ENCODE measurements at places on chromosomes 3 and 15.

DNA sequence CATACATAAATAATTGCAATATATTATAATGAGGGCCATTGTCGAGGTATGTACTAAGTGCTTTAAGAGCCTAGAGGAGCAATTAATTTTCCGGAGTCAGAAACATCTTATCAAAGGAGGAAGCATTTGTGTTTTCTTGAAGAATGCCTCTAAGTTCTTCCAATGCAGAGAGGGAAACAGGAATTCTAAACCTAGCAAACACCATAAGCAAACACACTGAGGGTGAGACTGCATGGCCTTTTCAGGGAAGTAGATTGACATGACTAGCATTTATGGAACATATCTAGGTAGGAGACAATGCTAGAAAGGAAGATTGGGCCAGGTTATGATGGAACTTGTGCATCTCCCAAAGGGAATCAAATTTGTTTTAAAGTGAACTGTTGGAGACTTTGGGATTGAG is 7.2 kb upstream of the PLCL2 start:
- DNase-seq = no peak

DNA sequence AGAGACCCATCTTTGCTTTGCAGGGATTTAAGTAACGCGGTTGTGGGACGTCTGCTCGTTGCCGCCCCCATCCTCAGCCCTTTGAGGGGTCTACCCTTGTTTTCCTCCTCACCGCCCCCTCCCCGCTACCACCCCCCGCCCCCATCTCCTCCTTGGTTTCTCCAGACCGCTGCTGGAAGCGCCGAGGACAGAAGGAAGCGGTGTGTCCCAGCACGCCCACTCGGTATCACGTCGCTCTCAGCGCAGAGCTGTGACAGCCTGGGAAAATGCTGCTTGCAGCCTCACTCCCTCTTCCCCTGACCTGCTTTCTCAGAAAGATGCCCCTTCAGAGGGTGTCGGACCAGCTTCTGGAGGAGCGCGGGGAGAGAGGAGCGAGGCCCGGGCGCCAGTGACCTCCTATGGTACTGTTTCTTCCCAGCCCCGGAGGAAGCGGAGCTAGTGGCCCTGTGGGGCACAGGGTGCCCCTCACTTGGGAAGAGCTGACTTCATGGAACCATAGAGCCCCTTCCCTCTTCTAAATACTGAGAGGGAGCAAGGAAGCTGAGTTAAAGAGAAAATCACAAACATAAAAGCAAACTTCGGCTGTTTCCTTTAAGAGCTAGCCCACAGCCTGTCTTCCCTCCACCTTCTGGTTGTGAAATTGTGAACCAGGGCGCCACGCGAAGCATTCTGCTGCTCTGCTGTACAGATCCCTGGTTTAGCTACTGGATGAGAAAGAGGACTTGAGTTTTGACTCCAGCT is 698 bp downstream of the IL1RAP start:
- DNase-seq = no peak

DNA sequence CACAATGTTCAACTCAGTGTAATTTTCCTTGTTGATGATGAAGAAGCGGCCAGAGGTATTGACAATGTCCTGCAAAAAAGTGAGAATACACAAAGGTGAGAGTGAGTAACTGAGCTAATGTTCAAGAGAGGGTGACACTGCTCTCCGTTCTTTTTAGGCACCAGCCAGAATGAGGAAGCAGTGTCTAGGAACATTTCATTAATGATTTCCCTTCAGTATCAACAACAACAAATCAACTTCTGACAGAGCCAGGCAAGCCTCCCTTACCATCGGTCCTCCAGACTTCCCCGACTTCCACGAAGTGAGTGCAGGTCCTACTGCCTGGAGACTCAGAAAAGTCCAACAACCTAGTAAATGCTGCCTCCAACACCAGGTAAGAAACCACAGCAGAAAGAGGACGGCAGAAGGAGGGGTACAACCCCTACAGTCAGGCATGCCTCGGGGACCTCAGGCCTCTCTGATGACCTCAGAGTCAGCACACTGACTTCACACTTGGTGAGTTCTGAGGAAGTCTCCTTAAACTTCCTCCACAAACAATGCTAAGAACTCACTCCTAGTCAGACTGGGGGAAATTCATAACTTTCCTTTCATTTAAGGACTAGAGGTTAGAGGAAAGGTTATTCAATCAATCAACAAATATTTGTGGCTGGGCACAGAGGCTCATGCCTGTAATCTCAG is 62.7 kb downstream of the NPTN start:
- no peak for DNase-seq

- peak; percentile 25 for DNase-seq
Measured at GRCh38 chr3:129490273-129490675, 38.2 kb upstream of the RHO start.

GRCh38 chr3:29758434-29759322 is 477.8 kb downstream of the RBMS3 start:
- DNase-seq = no peak

- no peak for DNase-seq
Measured at GRCh38 chr15:96362011-96362754, 31.7 kb downstream of the NR2F2 start.

GRCh38 chr3:59270209-59270608 is 220.4 kb upstream of the CFAP20DC start:
- DNase-seq = no peak

- DNase-seq = no peak
Measured at GRCh38 chr3:168168743-168169142, 73.0 kb upstream of the GOLIM4 start.

DNA sequence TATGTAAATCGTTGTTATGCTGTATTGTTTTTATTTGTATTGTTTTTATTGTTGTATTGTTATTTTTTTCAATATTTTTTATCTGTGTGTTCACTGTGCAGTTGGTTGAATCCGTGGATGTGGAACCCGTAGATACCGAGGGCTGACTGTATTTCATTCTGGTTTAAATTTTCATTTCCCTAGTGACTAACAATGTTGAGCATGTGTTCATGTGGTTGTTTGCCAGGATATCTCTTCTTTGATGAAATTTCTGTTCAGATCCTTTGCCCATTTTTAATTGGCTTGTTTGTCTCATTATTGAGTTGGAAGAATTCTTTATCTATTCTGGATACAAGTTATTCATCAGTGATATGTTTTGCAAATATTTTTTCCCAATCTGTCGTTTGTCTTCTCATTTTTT is 29.7 kb downstream of the STOML1 start:
- DNase-seq = no peak

DNA sequence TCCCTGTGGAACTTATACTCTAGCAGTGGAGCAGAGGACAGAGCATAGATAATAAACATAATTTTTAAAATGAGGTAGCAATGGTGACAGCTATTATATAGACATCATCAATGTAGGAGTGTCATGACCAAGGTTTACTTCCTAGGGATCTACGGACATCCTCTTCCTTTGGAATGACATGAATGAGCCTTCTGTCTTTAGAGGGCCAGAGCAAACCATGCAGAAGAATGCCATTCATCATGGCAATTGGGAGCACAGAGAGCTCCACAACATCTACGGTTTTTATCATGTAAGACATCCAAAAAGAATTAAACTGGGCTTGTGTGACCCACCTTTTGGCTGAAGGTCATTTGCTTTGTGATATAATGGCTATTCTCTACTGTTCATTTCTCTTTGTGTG is 30.1 kb upstream of the CAPN3 start:
- DNase-seq = no peak

GRCh38 chr15:70210528-70210927 is 112.8 kb upstream of the TLE3 start:
- no peak for DNase-seq

GRCh38 chr3:106277731-106278130 is 408.9 kb upstream of the CBLB start:
- DNase-seq = no peak

- no peak for DNase-seq
Measured at GRCh38 chr3:99474776-99475175, 163.6 kb upstream of the COL8A1 start.

DNA sequence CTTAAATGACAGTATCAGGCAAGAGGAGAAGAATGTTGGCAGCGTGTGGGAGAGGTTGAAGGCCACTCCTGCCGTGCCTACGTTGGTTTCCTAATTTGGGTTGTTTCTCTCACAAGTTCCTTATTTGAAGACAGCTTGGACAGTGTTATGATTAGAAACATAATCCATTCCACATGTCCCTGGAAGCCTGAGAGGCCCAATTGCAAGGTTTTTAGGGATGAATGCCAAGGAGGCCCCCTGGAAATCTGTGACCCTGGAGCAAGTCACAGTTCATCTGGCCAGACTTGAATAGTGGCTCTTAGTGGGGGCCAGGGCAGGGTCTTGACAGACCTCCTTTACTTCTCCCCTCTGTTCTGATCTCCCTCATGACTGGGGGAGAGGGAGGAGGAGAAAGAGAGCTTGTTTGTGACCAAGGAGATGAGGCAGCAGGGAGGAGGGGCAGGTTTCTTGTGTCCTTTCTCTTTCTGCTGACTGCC is 584.4 kb upstream of the TBL1XR1 start:
- DNase-seq = no peak

DNA sequence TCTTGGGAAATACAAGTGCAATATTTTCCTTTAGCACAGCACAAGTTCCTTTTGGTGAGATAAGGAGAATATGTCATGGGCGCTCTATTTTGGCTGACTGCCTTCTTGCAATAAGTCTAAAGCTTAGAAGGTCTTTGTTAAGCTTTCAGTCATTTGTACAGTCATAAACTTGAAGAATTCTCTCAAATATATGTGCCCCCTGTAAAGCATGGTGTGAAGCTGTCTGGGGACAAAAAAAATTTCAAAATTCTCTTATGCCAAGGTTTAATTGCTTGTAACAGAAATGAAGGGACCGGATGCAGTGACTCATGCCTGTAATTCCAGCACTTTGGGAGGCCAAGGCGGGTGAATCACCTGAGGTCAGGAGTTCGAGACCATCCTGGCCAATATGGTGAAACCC is 21.7 kb upstream of the ARID3B start:
- DNase-seq = no peak

GRCh38 chr15:40854161-40854560 is 10.3 kb downstream of the SPINT1 start:
- DNase-seq = no peak

GRCh38 chr3:52339612-52340011 is 23.5 kb downstream of the DNAH1 start:
- DNase-seq = peak; percentile 72

- no peak for DNase-seq
Measured at GRCh38 chr15:78540871-78541743, 863 bp downstream of the PSMA4 start.

- no peak for DNase-seq
Measured at GRCh38 chr3:128787256-128788253, 61.6 kb downstream of the RAB7A start.

GRCh38 chr15:72153269-72154000 is 35.2 kb downstream of the SENP8 start:
- DNase-seq = no peak

DNA sequence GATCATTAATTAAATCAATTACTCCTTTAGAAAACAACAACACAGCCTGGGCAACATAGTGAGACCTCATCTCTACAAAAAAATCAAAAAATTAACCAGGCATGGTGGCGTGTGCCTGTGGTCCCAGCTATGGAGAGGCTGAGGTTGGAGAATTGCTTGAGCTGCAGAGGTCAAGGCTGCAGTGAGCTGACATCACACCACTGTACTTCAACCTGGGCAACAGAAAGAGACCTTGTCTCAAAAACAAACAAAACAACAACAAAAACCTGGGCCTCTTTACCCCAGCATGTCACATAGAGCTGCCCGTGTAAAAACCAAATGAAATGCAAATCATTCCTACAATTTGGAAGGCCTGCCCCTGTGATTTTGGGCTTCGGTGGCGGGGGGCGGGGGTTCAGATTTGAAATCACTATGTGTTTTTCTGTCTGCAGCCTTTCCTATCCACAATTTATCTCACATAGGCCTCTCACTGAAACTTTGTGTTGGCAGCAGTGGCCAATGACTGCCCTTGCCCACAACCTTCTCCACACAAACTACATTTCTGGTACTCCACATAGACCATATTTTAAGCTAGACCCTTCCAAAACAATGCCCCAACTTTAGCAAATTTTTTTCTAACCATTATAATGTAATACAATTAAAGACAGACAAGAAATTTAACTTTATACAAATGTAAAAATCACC is 6.5 kb downstream of the ADAM10 start:
- DNase-seq = no peak

- DNase-seq = no peak
Measured at GRCh38 chr3:43957553-43957952, 266.8 kb downstream of the ABHD5 start.

DNA sequence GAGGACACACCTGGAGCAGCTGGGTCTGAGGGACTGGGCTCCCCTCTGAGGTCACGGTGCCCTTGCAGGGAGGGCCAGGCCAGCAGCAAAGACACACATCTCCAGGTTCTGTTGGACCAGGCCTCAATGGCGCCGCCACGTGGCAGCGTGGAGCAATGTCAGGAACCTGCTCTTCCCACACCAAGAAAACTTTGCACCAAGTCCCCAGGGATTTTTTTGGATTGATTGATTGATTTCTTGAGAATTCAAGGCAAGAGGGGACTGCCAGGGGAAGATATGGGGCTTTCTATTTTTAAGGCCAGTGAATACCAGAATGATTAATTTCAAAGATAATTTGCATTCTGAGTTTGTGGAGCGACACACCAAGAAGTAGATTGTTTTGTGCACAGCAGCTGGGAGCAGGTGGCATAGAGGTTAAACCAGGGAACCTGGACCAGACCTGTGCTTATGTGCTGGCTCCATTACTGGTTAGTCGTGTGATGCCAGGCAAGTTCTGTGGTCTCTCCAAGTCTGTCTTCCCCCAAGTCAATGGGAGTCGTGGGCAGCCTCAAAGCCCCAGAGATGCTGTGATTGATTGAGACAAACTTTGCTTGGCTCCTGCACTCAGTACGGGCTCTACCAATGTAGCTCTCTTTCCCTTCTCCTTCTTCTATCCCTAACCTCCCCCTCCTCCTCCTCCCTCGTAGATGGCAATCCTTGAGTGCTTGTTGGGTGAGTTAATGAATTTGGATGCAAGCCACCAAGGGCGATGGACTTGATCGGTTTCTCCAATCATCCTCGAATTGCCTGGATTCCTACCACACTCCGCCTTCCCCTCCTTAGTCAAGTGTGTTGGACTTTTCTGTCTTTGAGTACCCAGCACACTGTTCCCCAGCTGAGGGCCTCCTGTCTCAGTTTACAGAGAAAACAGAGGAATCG is 96.2 kb upstream of the TRPM1 start:
- no peak for DNase-seq

DNA sequence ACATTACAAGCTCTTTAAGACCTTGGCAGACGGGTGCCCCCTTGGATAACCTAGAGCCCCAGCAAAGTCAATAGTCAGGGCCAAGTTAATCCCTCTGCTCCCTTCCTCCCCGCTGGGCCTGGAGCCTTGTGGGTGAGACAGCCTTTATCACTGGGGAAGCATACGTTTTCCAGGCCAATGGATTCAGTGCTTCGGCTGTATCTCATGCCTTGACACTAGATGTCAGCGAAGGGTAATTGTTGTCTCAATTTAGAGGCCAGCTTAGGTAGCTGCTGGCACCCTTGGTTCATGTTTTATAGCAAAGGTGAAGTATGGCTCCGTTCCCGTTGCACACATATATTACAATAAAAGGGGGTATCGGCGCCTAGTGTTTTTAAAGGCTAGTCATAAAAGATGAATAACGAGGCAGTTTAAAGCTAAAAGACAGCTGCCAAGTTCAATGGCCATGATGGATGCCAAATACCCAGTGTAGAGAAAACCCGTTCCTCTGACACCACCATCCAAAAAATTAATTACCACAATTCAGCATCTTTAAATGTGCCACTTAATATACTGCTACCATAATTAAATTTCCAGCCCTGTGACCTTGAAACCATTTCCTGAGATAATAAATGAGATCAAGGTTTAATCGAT is 52.3 kb upstream of the BNIP2 start:
- DNase-seq = no peak

Data from cerebellar nuclear complex (tissue), 1 donor.